Activated CD4-positive, alpha-beta memory T cell treated with anti-CD3 and anti-CD28 coated beads, Interleukin-2, amount 10 ng/mL, durations not matched to agents 7 days and 5 days (primary cell): ENCODE measurements at places on chromosomes 4 and X. TPM values are rescaled to one million over a fixed set of nuclear protein-coding genes. Genes with fewer than 3 reads are reported as not detected.

DNA sequence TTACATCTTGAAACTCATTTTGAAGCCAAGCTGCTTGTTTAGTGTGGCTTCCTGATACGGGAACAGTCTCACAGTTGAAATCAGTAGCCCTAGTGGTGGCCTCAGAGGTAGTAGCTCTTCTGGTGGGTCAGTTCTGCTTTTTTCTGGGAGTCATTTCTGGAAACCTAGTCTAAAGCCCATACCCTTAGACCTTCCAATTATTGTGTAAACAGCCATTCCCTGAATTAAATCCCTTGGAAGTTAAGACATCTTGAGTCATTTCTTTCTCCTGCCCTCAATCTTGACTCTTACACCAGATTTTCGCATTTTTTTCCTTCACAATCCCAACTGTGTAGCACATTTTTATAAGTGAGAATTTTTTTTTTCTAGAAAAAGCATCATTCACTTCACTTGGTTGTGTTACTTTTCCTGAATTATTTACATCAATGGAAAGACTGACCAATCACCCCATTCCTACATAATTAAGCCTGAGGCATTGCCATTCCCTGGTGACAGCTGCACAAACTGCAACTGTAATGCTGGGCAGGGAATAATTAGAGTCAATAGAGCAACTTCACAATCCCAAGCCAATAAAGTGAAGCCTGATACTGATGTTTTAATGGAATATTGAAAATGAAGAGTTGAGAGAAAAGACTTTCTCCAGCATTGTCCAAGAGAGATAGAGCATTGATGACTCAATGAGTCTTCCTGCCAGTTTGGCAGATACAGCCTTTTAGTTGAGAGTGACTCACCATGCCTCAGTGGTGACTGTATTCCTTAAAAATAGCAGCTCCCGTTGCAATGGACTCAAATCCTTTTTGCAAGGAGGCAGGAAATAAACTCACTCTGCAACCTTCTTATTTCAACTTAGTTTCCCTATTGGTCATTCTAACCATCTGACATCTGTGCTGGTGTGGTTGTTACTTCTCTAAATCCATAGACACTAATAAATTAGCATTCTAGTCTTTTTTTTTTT lies 13.0 kb upstream of the SEPSECS start:
- DNase-seq: no peak

The FAM9C gene
- total RNA-seq: not detected

The ARHGAP24 gene
- not detected for total RNA-seq

The TIMM17B gene
- 55.2 TPM for total RNA-seq

DNA sequence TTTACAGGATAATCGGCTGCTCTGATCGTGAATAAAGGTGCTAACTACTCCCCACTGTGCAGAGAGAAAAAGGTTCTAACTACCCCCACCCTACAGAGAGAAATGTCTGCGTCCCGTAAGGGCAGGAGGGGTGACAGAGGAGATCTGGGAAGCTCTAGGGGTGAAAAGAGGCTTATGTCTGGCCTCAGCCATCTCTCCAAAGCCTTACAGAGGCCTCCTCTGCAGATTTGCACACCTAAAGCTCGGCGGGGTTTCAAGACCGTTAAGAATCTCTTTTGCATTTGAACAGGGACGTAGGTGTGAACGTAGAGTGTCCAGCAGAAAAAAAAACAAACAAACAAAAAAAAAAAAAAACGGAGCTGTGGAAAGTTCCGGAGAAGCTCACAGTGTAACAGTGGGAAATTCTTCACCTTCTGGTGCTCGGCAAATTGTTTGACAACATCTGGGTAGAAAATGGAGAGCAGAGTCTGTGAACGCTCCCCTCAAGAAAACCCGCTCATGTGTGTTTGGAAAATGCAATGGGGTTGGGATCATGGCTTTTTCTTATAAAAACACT lies 161.0 kb downstream of the SHOX start:
- DNase-seq: no peak

DNA sequence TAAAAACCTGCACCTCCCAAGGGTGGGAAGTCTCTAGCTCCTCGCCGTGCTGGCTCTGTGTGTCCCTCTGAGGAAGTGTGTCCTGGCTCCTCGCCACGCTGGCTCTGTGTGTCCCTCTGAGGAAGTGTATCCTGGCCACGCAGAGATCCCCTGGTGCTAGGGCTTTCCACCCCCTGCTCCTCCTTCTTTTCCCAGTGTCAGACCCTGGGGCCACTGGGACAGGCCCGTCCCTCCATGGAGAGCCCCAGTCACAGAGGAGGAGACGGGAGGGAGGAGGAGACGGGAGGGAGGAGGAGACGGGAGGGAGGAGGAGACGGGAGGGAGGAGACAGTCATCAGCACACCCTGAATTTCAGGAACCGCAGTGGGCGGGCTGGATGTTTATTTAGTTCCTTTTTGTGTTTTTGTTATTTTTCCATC lies 53.8 kb upstream of the HGFAC start:
- DNase-seq: no peak

The CYSLTR1 gene
- 14.4 TPM for total RNA-seq
